ENCODE measurements at places on chromosomes 2 and 18.

DNA sequence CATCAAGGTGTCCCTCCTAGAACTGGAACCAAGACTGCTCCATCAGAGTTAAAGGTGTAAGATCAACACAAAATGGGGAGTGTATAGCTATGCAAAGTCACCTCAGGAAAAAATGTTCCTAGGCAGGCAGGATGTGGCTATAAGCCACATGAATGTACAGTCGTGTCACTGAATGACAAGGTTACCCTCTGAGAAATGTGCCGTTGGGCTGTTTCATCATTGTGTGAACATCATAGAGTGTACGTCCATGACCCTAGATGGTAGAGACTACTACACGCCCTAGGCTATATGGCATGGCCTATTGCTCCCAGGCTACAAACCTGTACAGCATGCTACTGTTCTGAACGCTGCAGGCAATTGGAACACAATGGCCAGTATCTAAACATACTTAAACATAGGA, 24.5 kb downstream of the TYMS start:
- no peak for DNase-seq

DNA sequence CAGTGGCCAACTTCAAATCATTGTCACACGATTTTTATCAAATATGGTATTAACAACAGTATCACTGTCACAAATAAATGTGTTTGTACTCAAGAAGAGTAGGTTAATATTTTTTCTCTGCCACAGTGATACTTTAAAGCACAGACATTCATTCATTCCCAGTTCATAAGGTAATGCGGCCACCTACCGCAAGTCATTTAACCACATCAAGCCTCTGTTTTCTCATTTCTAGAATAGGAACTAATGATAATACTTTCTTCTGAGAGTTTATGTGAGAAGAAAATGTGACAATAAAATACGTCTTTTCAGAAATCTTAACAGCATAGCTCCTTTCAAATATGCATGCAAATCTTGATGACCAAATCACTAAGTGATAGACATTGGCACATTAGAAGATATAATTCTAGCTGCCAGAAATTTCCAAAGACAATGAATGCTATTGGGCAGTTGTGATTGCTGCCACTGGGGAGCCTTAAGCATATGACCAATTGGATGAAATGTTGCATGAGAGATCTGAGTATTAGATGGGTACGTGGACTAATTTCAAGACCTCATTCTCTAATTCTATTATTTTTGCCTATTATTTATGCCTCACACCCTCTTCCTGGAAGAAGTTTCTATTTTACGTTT, 430.9 kb downstream of the PID1 start:
- no peak for DNase-seq

GRCh38 chr2:222864296-222864695, 3.5 kb downstream of the ACSL3 start:
- peak; percentile 43 for DNase-seq

GRCh38 chr2:229071292-229071976, 199.7 kb downstream of the PID1 start:
- no peak for DNase-seq

DNA sequence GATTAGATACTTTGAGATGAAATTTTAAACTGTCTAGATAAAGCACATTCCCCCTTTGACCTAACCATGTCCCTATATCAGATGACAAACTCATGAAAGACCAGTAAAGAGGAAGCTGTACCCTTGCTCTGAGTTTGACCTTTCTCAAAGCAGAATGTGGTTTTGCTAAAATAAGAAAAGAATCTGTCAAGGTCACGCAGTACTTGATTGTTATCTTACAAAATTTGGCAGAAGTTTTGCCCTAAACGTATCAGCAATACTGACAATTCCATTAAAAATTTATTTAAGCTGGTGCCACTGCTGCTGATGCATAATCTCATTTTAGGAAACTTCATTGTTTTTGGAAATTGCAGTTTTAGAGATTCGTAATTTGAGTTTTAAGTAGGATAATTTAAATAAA, 31.2 kb upstream of the GALM start:
- no peak for DNase-seq

- no peak for DNase-seq
Measured at GRCh38 chr2:239758279-239758877, 266.8 kb downstream of the NDUFA10 start.

GRCh38 chr18:54392543-54393023, 34.9 kb downstream of the C18orf54 start:
- peak; percentile 22 for DNase-seq

DNA sequence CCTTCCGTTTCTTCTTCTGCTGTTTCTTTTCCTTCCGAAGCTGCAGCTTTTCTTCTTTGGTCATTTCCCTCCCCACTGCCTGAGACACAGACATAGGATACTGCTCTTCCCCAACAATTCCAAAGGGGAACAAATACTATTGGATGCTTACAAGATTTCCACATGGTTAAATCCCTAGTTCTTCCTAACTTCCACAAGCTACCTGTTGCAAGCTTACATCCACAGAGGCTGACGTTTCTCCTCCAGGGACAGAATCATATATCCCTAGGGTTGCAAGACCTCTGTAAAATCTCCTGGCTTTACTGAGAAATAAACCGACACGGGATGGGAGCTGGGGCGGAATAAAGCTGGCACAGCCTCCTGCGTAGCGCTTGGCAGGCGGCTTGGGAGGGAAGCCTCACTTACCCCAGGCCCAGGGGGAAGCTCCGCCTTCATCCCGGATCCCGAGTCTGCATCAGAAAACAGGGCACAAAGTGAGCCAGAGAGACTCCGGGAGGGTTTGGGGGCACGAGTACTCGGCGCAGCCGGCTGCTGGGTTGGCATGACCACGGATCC, 590 bp downstream of the EIF2B4 start:
- peak; percentile 87 for DNase-seq

GRCh38 chr18:29172756-29173067, 995.8 kb upstream of the CDH2 start:
- DNase-seq: no peak

GRCh38 chr2:111120253-111121027, at the start of gene BCL2L11:
BCL2L11 (plus strand) TSS chr2:111120914; CDS start chr2:111123746, 2,832 bp downstream.
- DNase-seq: peak; percentile 88

DNA sequence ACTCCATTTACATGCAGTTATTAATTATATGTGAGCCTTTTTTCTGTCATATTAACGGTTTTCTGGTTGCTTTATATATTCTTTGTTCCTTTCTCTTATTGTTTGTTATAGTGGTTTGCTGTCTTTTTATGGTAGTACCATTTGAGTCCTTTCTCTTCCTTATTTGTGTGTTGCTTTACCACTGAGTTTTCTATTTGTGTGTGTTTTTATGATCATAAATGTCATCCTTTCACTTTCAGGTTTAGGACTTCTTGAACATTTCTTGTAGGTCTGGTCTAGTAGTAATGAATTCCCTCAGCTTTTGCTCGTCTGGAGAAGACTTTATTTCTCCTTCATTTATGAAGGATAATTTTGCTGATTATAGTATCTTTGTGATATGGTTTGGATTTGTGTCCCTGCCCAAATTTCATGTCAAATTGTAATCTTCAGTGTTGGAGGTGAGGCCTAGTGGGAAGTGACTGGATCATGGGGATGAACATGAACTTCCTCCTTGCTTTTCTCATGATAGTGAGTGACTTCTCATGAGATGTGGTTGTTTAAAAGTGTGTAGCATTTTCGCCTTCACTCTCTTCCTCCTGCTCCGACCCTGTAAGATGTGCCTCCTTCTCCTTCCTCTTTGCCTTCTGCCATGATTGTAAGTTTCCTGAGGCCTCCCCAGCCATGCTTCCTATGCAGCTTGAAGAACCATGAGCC, 11.5 kb downstream of the GCC2 start:
- DNase-seq: no peak

DNA sequence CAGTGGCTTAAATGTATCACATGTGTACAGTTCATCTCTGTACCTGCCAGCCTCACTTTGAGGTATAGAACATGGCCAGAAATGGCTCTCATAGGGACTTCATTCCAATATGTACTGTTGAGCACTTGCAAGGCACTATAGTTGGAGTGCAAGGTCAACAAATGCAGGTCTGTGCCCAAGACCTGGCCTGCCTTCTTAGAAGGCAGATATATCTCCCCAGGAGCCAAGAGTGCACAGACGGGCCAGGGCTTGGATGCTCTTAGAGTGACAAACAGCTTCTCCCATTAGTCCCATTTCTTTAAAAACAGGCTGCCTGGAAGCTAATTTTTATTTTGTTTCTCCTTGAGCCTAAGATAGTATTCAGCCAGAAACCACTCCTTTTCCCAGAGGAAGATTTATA, 7.3 kb downstream of the TEX261 start:
- no peak for DNase-seq

DNA sequence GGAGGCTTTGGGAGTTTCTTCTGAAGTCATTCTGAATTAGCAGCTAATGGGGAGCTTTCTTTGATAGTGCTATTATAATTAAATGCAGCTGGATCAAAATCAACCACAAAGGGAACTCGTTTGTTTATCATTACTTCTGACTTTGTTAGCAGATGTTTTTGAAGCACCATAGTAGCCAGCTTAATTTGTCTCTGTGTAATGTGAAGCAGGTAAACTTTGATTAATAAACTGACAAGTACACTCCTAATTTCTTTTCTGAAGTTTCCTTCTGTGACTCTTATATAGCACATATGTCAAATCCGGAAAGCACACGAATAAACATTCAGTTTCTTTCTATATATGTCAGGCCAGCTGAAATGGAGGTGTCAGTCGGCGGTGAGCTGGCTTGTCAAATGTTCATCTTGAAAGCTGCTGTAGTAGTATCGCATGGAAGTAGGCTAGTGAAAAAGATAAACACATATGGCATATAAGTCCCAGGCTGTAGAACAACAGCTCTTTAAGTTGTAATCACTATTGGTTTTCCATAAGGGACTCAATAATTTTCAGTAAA, 451.9 kb upstream of the ZEB2 start:
- no peak for DNase-seq

DNA sequence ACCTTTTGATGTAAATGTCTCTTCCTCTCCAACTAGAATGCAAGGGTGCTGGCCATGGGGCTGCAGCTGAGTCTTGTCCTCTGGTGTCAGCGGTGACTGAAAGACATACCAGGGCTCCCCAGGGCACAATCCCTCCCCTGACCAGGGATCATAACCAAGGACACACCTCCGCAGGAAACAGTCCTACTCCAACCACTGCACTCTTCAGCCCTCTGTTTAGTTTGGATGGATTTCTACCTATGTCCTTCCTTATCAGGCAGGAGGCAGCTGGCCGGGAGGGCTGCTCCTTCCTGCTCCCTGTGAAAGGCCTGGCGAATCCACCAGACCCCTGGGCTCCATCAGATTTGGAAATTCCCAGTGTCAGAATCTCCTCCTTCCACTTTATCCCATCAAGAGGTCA, 185.2 kb upstream of the ID2 start:
- DNase-seq: no peak

DNA sequence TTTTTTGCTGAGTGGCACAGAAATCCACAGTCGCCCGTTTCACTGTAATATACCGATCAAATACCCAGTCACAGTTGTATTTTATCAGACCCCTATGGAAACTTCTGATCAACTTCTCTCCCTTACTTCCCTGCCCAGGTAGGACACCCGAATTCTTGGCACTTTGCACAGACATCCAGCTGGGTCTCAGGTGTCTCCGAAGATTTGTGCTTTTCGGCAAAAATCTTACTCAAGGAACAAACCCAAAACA, 596 bp downstream of the MREG start:
- DNase-seq: no peak

- peak; percentile 5 for DNase-seq
Measured at GRCh38 chr2:227939271-227940027, 68.0 kb downstream of the DAW1 start.

DNA sequence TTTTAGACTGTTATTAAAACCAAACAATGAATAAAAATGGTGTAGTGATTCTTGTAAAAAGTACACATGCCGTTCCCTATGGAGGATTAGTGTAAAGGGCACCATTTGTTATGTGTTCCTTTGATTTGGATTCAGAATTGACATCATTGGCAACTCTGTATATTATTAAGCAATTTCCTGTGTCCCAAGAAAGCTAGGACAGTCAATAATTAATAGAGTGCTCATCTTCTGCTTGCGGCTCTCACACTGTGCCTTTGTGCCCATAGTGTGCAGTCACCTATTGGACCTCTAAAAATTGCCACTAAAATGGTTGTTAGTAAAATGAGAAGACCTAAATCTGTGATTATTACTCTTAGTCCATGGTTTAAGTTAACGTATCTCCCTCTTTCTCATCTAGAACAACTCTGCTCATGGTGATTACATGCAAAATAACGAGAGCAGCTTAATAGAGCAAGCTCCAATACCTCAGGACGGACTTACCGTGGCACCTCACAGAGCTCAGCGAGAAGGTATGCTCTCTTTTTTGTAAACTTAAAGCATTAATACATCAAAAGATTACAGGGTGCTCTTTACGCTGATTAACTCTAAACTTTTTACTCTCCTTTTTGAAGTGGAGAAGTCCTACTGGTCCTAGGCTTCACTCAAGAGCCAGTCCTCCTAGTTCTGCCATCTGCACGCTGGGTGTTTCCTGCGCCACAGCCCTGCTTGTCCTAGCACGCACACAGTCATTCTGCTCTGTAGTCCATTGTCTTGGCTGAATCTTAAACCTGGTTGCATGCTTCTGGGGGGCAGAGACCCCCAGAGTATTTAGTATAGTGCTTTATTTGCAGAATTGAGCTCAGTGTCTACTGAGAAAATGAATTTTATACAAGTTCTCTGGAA, 16.7 kb downstream of the ZCCHC2 start:
- no peak for DNase-seq

DNA sequence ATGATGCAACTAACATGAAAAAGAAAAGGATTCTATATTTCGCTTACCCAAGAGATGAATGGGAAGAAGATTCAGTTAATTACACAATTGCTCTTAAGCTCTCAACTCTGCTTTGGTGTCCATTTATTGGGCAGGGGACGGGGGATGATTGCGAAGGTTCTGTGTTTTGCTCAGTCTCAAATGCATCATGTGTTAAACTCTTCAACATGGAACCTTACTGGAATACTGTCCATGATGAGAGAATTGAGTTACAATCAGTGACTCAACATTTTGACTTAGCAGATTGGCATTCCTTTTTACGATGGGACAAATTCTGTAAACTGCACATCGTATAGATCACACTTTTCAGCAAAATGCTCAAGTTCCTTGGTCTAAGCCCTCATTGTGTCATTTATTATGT, 135.6 kb downstream of the RBMS1 start:
- no peak for DNase-seq

- DNase-seq: peak; percentile 61
Measured at GRCh38 chr2:174699993-174700766, 64.1 kb downstream of the CHRNA1 start.

- DNase-seq: no peak
Measured at GRCh38 chr2:117618607-117619006, 195.9 kb upstream of the DDX18 start.

- peak; percentile 12 for DNase-seq
Measured at GRCh38 chr18:3411854-3412268, 38.1 kb upstream of the TGIF1 start.

GRCh38 chr2:167181134-167181533, 292.9 kb downstream of the XIRP2 start:
- no peak for DNase-seq

DNA sequence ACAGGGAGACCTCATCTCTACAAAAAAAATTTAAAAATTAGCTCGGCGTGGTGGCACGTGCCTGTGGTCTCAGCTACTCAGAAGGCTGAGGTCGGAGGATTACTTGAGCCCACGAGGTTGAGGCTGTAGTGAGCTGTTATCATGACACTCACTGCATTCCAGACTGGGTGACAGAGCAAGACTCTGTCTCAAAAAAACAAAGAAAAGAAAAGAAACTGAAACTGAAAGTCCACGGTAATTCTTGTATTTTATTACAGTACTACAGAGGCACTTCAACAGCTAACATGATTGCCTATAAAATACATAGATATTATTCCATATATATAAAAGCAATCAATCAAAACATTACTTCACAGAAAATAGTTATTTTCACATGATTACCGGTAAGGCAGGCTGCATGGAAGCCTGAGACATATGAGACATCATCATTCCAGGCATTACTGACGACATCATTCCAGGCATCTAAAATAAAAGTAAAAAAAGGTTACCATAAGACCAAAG, 23.1 kb downstream of the PRPF40A start:
- DNase-seq: peak; percentile 24

Measured in hepatic stellate cell (primary cell).